CD4-positive, alpha-beta T cell treated with Interleukin-17A for 4 hours (primary cell): ENCODE measurements at places on chromosomes 3 and 15.

GRCh38 chr3:70020906-70021660 is 21.6 kb downstream of the SAMMSON start:
- no peak for DNase-seq

GRCh38 chr3:4309491-4310128 is 6.4 kb downstream of the SETMAR start:
- no peak for DNase-seq

DNA sequence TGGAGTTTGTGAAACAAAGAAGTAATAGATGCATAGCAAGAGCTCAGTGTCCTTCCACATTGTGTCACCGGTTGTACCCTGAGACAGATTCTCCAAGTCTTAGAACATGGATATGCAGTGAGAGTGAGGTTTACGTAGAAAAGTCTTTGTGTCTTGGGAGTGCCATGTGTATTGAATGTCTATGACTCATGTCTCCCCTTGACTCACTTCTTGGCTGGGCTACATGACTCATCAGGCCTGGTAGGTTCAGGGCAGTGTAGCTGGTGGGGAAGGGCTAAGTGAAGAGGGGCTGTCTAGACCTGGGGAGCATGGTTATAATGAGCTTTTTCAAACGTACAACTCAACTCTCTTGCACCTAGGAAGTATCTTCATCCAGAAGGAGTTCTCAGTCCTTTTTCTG is 167.4 kb downstream of the GAP43 start:
- peak; percentile 60 for DNase-seq

DNA sequence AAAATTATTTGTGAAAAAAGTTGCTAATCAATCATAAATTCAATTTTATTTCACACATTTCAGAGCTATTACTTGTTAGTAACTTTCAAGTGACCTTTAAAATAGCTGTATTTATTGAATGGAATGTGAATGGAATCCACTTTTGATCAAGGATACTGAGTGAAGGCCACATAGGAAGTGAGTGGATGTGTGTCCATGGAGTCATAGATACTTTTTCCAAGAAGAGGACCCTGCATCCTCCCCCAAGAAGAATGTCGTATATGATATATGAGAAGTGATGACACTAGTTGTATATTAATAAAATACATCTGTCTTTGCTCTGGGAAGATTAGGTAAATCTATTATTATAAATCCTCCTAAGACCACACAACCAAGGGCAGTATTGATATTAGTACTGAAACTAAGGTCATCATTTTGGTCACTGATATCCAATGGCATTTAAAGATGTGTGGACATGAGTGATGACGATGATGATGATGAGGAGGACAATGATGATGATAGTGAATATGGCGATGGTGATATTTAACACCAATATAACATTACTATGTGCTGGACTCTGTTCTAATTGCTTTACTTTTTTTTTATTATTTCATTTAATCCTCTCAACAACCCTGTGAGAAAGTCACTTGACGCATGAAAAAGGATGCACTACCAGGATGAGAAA is 493.0 kb upstream of the NR2F2 start:
- DNase-seq, result no peak

GRCh38 chr3:107956991-107957900 is 133.6 kb downstream of the CD47 start:
- no peak for DNase-seq

GRCh38 chr3:147008886-147009285 is 397.5 kb downstream of the ZIC4 start:
- no peak for DNase-seq

DNA sequence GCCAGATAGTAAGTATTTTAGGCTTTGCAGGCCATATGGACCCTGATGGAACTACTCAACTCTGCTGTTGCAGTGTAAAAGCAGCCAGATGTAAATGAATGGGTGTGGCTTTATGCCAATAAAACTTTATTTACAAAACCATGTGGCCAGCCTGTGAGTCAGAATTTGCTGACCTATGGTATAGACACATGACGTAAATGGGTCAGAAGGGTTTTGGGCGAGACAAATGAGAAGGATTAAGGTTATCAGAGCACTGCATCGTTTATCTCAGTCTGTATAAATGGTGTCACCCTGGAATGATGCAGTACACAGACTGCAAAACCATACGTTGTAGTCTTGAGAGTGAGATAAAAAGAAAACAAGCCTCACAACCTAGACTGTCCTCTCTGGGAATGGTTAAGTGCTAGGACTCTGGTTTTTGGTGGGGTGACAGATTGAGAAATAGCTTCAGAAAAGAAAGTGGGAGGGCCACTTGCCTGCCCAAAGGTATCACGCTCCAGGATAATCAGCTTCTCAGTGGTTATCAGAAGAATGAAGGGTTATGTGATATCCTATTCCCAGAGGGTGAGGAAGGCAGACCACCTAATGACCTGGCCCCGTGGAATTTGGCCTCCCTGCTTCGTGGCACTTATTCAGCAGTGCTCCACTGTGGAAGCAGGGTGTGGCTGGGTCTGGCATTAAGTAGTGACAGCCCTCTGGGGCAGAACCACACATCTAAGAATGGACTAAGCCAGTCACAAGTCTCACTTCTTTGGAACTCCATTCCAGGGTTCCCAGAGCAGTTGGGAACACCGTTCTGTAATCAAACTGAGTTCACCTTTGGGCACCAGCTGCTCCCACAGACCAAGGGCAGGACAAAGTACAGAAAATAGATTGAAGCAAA is 46.1 kb downstream of the ABHD5 start:
- no peak for DNase-seq

DNA sequence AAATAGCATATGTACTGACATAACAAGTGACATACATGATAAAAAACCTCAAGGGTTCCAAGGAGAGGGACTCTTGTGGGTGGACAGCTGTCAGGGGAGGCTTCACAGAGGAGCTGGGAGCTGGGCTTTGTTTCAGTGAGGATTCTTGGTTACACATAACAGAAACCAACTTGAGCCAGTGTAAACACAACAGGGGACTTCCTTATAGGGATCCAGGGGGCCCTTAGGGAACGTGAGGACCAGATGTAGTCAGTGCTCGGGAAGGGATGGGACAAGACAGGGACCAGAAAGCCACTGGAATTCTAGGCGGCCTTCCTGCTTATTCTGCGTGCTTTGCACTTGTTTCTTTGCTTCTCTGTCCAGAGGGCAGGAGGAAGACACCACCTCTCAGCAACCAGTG is 34.9 kb downstream of the SNAPC5 start:
- DNase-seq, result no peak

DNA sequence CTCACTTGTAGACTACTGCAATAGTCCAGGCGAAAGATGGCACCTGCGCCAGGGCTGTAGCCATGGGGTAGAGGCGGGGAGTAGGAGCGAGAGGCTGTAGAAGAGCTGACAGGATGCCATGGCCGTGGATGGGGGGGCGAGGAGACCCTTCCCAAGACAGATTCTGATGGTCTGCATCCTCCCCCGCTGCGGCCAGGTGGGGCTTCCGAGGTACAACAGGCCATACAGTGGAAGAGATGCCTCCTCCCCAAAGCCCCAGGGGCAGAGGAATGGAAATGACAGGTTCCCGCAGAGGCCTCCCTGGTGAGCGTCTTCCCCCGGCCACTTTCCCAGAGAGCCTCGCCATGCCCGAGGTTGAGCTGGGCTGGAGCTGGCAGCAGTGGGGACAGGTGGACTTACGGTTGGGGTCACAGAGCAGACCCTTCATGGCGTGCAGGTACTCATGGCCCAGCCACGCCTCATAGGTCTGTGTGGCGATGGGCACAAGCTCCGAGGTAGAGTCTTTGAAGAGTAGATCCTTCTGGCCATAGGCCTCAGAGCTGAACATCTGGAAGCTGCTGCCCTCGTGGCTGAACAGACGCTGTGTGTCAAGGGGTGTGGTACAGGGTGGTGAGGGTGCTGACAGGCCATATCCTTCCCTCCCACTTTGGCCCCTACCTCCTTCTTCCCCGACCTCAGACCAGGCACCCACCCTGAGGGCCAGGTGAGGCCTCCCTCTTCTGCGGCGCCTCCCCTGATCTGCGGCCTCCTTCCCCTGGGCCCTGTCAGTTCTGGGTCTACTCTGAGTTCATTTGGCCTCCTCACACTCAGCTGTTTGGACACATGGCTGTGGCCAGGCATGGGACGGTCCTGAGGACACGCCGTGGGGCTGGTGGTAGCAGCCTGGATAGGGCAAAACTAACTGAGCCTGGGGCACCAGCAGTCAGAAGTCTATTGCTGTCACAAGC is 13.6 kb downstream of the MELTF start:
- DNase-seq, result no peak

GRCh38 chr3:141410408-141410807 is 42.1 kb downstream of the ZBTB38 start:
- DNase-seq, result no peak

DNA sequence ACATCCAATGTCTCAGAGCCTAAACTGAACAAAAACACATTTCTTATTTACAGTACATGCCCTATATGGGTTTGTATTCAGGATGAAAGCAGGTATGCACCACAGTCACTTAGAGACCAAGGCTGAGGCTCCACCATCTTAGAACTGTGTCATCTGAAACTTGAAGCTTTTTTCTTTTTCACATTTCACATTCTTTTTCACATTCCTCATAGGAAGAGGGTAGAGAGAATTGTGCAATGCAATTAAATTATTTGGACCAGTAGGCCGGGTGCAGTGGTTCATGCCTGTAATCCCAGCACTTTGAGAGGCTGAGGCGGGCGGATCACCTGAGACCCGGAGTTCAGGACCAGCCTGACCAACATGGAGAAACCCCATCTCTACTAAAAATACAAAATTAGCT is 591.0 kb downstream of the MECOM start:
- DNase-seq, result no peak

DNA sequence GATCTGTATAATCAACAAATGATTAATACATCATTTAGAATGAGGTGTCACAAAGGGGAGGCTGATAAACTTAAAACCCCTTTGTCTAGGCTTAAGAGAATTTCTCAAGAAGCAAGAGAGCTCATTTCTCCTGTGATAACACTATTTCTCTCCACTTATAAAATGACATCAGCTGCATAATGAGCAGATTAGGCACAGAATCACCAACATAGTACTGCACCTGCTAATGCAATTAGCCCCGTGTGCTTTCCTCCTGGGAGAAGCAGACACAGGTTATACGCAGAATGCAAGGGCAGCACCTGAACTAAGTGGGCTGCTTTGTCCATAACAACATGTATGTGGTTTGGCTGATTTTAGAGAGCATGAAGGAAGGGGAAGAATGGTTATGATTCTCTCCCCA is 515.3 kb upstream of the CFAP20DC start:
- DNase-seq, result no peak

DNA sequence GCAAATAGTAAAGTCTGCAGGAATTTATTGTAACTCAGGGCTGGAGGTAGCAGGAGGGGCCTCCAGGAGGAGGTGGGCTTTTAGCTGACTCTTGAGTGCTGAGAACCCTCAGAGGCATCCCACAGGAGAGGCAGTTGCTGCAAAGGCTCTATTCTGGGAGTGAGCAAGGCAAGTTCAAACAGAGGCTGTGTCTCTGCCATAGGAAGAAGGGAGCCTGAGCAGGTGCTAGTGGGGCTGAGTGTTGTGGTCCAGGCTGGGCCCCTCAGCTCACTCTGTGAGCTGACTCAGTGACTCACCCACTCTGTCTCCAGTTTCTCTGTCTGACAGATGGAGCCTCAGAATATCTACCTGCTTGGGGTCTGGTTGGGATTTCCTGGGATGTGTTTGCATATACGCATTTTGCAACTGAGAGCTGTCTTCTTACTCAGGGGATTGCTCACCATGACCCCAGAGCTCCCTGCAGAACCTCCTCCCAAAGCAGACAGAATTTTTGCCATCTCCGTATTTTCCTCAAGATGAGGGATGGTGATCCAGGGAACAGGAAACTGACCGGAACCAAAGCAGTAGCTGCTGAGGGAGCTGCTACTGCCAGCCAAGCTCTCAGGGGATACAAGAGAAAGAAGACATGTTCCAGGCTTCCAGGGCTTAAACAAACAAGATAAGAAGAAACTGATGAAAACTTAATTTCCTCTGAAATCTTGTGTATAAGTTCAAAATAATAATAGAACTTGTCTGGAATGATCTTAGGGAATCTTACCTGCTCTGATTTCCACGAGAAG is 13.6 kb upstream of the NOX5 start:
- DNase-seq, result no peak

- DNase-seq, result no peak
Observed at GRCh38 chr3:67384016-67384415, 270.4 kb downstream of the SUCLG2 start.

- DNase-seq, result no peak
Observed at GRCh38 chr3:67357610-67358458, 296.6 kb downstream of the SUCLG2 start.

DNA sequence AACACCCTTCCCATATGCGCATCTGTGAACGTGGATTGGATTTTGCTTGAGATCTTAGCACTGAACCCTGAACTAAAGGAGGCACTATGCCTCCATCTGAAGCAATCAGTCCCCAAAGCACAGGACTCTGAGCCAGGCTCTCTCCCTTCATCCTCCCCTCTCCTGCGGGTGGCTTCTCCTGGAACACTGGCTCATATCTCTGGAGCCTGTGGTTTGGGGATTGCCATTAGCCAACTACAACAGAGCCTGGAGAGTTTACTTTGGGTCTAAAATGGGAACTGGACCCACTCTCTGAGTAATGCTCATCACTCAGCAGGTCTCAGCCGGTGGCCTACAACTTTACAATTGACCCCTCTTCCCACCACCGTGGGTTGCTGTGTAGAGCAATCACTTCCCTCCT is 190.8 kb upstream of the HES1 start:
- DNase-seq, result no peak

DNA sequence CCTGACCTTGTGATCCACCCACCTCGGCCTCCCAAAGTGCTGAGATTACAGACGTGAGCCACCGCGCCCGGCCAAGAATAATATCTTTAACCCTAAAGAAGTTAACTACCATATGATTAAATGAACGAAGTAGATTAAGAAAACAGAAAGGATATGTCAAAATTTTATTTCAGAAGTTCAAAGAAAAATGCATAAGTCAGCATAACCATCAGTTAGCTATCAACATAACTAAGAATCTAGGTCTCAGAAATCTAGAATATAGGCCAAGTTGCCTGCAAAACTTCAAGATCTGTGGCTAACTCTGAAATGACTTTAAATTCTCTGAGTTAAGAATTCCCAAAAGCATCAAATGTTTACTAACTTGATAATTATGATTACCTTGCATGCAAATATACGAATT is 38.0 kb downstream of the INO80 start:
- DNase-seq, result no peak

DNA sequence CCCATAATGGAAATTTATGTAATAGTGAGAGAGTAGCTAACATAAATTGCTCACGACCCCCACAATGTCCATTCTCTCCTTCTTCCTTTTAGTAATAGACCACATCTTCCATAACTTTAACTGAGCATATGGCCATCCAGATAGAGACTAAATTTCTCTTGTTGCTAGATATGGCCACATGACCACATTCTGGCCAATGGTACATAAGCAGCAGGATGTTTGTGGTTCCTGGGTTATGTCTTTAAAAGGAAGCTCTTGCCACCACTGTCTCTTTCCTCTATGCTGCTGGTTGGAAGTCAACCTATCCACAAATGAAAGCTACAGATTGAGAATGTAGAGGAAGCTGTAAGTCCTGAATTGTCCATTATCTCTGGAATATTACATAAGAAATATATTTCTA is 59.7 kb upstream of the NPHP3 start:
- no peak for DNase-seq

- no peak for DNase-seq
Observed at GRCh38 chr3:189212681-189213080, 40.9 kb downstream of the TPRG1 start.

GRCh38 chr3:21466476-21466875 is 284.5 kb downstream of the ZNF385D start:
- no peak for DNase-seq

- no peak for DNase-seq
Observed at GRCh38 chr15:92886815-92887214, 13.3 kb upstream of the CHD2 start.
